ENCODE measurements at places on chromosomes 6 and 20.

DNA sequence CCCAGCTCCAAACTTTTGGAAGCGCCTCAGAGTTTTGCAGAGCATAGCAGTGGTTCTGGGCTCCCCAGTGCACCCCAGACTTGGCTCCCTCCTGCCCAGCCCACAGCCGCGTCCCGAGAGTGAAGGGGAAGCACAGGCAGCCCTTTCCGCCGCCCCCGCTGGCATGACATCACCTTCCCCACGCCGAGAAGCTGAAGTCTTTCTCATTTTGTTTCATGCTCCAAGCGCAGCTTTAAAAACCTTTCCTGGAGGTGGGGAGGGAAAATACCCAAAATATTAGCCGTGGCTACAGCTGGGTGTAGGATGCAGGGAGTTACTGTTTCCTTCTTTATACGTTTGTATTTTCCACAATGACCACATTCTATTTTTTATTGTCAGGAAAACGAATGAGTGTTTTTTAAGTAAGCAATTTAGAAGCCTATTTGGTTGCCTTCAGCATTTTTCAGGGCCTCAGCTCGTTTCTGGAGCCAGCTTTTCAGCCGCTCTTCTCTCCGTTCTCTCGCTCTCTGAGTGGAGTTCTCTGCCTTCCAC is 72.9 kb downstream of the SNX5 start:
- DNase-seq, result no peak

GRCh38 chr20:51023617-51024155 is 779 bp upstream of the KCNG1 start:
- DNase-seq, result no peak

- DNase-seq, result no peak
Observed at GRCh38 chr20:54014293-54014926, 56.0 kb downstream of the BCAS1 start.

DNA sequence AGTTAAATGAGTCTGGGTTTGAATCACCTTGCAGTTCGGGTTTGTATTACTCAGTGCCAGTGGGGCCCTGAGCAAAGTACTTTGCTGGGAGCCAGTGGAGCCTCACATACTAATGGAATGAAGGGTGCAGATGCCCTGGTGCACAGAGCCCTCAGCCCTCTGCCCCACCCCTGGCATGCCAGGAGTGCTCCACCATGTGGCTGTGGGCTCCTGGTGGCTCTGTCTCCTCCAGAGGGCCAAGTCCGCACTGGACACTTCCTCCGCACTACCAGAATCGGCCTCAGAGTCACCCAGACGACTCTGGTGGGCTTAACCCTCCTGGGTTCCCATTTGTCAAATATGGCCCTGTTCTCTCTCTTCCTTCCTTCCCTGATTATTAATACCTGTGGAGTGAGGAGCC is 94.0 kb downstream of the STK35 start:
- DNase-seq, result no peak

- DNase-seq, result no peak
Observed at GRCh38 chr6:31158863-31159855, 770 bp downstream of the TCF19 start.

Data from nucleus accumbens (tissue), 56 donors.